CD4-positive, alpha-beta T cell treated with Interleukin-12 subunit alpha and Interleukin-12 subunit beta, for 1 hour (primary cell): ENCODE measurements at places on chromosomes 6 and 20.
A peak's percentile ranks its signal among the peaks of the same experiment; 100 is the strongest.

GRCh38 chr6:85172705-85173104 is 277.2 kb upstream of the NT5E start:
- DNase-seq, result no peak

DNA sequence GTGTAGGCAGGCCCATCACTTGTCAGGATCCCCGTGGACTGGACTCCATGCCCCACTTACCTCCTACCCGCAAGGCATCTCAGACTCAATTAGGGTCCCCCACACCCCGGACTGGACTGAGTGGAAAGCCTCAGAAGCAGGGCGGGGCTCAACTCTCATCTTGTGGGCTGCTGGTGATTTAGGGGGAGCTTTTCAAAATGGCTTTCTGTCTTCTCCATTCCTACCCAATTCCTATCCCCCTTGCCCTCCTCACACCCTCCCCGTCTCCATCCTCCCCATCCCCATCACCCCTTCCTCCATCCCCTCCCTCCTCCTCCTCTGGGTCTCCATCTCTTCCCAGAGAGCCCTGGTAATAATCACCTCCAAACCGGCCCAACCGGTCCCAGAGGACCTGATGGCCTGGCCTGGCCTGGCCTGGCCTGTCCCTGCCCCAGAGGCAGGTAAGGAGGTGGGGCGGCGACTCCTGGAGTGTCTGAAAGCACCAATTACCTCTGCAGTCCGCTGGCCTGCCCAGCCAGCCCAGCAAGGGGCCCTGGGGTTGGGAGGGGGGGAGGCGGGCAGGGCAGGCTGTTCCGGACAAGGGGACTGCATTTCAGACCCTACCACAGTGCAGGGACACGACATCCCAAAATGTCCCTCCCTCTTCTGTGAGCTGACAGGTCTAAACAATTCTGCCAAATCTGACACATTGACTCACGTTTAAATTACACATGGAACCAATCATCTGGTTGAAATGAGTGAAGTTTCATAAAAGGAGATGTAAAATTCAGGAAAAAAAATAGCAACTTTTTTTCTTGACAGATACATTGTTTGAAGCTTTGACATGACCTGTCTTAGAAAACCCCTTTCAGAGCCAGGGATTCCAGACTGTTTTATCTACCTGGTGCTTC is 24.8 kb downstream of the MAFB start:
- DNase-seq, result no peak

DNA sequence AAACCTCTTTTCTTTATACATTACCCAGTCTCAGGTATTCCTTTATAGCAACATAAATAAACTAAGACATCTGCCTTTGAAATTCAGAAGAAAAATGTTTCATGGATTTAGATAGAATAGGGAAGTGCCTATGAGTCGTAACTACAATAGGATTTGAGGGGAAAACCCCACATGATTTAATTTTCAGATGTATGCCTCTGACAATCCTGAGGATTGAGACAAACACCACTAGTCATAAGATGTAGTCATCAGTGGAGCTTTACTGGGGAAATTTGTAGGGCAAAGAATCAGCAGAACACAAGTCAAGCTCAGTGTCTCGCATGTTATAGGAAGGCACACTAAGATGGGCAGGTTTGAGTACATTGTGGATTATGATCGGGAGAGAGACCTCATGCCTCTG is 566.4 kb downstream of the BMP2 start:
- DNase-seq, result no peak

DNA sequence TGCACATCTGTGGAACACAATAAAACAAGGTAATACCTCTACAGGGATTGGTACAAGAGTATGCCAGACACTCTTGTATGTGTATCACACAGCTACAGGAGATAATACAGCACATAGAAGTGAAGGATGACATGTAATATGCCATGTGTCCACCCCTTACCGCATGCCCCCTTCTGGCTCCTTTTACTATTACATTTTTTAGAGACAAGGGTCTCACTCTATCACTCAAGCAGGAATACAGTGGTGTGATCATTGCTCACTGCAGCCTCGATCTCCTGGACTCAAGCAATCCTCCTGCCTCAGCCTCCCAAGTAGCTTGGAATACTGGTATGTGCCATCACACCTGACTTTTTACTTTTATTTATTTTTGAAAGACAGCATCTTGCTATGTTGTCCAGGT is 4.2 kb upstream of the NCR3 start:
- peak; percentile 84 for DNase-seq

GRCh38 chr20:4926531-4927156 is 74.7 kb downstream of the SLC23A2 start:
- no peak for DNase-seq

DNA sequence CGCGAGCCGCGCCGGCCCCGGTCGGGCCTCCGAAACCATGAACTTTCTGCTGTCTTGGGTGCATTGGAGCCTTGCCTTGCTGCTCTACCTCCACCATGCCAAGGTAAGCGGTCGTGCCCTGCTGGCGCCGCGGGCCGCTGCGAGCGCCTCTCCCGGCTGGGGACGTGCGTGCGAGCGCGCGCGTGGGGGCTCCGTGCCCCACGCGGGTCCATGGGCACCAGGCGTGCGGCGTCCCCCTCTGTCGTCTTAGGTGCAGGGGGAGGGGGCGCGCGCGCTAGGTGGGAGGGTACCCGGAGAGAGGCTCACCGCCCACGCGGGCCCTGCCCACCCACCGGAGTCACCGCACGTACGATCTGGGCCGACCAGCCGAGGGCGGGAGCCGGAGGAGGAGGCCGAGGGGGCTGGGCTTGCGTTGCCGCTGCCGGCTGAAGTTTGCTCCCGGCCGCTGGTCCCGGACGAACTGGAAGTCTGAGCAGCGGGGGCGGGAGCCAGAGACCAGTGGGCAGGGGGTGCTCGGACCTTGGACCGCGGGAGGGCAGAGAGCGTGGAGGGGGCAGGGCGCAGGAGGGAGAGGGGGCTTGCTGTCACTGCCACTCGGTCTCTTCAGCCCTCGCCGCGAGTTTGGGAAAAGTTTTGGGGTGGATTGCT is 1.3 kb downstream of the VEGFA start:
- DNase-seq, result peak; percentile 36

DNA sequence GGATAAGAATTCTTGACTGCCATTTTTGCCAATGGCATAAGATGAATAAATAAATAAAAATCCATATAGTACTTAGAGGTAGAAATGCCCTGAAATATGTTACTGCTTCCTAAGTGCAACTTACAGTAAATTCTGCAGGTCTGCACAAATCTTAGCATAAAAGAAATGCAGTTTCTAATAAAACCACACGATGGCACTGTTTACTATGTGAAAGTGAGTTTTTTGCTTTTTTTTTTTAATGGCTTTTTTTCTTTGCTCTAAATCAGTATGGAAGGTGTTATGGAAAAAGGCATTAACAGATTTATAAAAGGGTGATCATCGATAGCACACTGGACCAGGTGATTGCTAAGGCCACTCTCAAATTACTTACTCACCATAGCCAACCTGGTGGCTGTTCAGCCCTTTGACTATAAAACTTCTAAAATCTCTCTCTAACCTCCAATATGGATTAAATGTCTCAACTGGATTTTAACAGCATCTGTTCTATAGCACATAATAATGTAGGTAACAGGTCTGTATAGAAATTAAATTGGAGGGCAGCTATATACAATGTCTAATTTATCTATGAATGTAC is 45.8 kb downstream of the AHI1 start:
- DNase-seq, result peak; percentile 54

DNA sequence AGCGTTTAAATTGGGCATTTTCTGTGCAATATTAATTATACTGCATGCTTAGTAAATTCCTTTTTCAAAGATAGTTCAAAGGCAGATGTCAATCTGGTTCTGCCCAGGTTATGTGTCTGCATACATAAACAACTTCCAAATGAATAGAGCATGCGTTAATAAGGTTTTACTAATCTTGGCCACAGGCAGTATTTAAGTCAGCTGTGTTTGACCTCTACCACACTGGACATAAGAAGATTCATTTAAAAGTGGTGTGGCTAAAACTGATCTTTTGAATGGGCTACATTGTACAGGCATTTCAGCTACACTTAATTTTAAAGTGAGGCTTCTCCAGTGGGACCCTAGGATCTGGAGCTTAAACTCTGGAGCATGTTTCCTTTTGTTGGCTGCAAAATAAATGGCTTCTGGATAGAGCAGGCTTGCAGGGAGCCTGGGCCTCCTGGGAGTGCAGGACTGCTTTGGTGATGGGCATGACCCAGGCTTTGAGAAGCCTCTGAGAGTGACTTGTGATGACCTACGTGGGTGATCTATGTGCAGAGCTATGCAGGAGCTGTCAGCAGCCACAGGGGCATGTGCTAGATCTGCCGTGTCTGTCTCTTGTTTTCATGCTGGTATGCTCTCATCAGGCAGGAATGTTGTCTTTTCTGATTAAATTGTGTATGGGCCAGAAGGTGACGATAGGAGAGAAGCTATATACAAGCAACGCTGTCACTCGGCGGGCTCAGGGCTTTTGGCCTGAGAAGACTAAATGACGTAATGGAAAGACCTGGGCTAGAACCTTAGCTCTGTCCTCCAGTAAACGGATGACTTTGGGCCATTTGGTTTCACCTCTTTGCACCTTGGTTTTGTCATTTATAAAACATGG is 331.2 kb downstream of the QKI start:
- no peak for DNase-seq

DNA sequence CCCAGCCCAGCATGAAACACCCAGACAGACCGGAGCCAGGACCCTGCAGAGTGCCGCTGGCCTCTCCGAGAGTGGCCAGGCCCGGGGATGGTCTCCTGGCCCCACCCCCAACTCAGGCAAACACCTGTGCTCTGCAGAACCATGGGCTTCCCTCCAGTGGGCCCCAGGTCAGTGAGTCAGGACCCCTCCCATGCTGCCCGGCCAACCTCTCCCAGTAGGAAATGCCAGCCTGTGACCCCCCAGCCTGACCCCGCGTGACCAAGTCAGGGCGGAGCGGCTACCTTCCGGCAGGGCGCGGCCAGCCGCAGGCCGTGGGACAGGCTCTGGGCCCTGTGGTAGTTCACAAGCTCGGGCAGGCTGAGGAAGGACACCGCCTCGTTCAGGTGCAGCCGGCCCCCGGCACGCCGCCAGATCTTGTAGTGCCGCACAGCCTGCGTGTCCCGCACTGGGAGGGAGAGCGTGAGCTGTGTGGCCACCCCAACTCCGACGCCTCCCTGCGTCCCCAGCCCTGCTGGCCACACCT is 3.2 kb downstream of the PTK6 start:
- DNase-seq, result no peak

GRCh38 chr6:33786736-33787135 is 2.2 kb downstream of the LEMD2 start:
- DNase-seq, result no peak

DNA sequence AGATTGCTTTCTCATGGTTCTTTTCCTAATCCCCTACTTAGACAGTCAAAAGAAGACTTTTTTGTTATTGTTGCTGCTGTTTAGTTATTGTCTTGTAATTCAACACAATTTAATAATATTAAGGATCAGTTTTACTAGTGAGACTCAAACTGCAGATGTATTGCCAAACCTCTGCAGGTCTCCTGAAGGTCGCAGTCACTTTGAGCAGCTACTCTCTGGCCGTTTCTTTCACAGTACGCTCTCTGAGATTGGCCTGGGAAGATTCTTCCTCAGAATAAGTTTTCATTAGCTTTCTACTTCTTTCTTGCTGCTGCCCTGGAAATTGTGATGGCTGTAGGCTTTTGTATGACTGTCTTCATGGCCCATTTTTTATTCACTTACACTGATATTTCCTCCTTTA is 930.8 kb downstream of the QKI start:
- no peak for DNase-seq

- DNase-seq, result no peak
These were observed 92.8 kb upstream of the EEF1E1 start for GRCh38 chr6:8195040-8195713.

DNA sequence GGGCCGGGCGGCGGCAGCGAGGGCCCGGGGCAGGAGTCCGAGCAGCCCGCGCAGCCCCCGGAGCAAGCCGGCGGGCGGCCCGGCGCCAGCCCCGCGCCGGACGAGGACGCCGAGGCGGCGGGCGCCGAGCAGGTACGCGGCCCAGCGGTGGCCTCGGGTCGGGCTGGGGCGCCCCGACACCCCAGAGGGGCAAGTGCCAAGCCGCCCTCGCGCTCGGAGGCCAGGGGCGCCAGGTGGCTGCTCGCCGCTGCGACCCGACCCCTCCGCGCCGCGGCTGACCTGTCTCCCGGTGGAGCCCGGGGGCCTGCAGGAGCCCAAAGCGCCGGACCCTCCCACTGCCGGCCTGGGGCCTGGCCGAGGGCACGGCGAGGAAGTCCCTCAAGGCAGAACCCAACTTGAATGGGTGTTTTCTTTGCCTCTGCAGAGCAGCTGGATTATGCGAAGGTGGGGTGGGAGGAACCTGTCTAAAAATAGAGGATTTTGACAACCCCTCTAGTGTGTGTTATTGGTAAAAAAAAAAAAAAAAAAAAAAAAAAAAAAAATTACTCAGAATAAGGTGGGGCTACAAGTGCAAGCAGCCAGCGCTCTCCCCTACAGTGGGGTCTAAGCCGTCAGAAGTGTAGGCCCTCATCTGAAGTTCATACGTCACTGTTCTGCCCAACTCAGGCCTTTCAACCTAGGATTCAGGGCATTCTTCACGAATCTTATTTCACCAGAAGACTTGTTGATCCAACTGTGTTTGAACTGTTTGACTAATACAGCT is 609 bp downstream of the OGFRL1 start:
- DNase-seq, result peak; percentile 19

DNA sequence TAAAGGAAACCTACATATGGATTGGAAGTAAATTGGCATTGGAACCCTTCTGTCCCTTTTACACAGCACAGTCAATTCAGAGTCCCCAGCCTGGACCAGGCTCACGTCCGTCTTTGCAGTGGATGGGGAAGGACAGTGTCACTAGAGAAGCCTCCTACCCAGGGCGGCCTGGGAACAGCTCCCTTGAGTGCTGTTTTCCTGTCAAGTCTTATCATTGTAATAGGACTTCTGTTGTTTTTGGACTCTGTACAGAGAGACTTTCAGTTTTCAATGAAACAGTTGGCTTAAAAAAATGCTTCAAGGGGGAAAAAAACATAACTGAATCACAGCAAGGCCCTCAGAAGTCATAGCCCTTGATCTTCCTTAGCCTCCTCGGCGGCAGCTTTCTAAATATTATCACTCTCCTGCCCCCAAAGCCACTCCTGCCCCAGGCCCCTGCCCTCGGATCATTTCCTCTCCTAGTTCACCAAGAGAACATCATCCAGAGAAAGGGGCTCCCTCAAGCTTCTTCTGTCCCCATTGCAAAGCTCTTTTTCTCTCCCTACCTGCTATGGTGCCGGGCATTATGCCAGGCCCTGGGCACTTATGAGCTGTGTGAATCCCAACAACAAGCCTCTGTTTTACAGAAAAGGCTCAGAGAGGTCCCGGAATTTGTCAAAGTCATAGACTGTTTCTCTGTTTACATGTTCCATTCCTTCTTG is 37.8 kb upstream of the CNKSR3 start:
- no peak for DNase-seq
